ENCODE measurements at places on chromosomes 12 and 14. TPM values are rescaled to one million over a fixed set of nuclear protein-coding genes. Genes with fewer than 3 reads are reported as not detected.

Gene PROX2
- total RNA-seq: not detected

Gene OR6C74
- not detected for total RNA-seq

Gene KRT82
- not detected for total RNA-seq

Gene ADAM20
- 0.95 TPM for total RNA-seq

DNA sequence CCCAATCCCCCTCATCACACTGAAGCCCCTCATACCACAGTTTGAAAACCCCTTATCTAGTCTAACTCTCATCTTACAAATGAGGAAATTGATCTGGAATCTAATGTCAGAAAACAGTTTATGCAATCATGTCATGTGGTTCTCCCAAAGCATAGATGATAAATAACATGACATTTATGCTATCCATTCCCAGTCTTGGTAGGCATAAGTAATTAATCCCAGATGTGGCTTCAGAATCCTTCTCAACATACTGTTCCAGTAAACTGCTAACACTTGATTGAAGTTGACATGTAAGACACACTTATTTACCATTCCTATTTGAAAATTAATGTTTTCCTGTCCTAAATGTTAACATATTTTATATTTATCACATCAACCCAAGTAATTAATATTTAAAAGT lies 168.7 kb downstream of the GALC start:
- H3K27me3 ChIP-seq: no peaks in the 10 kb centered on the region
- no peak overlapping the region for H3K27ac ChIP-seq
- DNase-seq: peak; percentile 8
- no peak overlapping the region for H3K4me3 ChIP-seq
- no peaks in the 10 kb centered on the region for H3K4me1 ChIP-seq

GRCh38 chr12:4392223-4392742 lies 12.8 kb upstream of the FGF23 start:
- no peak overlapping the region for H3K4me3 ChIP-seq
- H3K27ac ChIP-seq: no peak overlapping the region
- H3K4me1 ChIP-seq: no peaks in the 10 kb centered on the region
- H3K27me3 ChIP-seq: no peaks in the 10 kb centered on the region
- no peak for DNase-seq
- H3K36me3 ChIP-seq: no peaks in the 10 kb centered on the region

DNA sequence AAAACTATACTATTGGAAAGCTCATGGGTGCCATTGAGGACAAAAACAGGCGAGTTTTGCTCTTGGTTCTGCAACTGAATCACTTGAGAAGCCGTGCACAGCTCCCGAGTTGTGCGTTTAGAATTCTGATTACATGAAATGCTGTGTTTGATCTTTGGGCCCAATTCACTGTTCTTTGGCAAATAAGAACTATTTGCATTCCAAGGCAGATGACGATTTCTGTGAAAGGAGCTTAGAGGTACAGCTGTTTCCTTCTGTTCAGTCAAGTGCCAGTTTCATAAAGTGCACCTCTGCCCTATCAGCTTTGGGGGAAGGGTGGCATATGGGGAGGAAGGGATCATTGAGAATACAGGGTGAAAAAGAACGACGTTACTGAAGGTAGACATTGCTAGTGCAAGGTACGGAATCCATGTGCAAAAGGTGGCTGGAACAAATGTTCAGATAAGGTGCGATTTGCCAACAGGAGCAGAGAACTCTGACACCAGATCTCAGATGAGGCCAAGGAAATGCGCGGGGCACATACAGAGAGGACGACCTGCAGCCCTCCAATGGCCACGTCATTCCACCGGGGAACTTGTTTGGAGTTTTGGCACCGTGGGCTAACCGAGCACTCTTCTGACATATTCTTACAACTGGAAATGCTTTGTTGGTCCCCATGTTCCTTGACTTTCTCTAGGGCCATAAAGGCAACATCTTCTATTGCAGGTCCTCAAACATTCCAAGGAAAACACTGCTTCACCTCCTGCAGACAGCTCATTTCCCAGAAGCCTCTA lies 30.1 kb downstream of the TCHP start:
- H3K27ac ChIP-seq: no peak overlapping the region
- no peak for DNase-seq
- H3K36me3 ChIP-seq: peaks cover 35% of the 10 kb centered on the region
- no peak overlapping the region for H3K4me3 ChIP-seq
- H3K4me1 ChIP-seq: no peaks in the 10 kb centered on the region
- no peaks in the 10 kb centered on the region for H3K27me3 ChIP-seq

GRCh38 chr14:90424686-90425372 lies 28.0 kb downstream of the CALM1 start:
- no peak for DNase-seq
- no peak overlapping the region for H3K27ac ChIP-seq
- H3K36me3 ChIP-seq: no peaks in the 10 kb centered on the region
- H3K27me3 ChIP-seq: peaks cover under 1% of the 10 kb centered on the region

DNA sequence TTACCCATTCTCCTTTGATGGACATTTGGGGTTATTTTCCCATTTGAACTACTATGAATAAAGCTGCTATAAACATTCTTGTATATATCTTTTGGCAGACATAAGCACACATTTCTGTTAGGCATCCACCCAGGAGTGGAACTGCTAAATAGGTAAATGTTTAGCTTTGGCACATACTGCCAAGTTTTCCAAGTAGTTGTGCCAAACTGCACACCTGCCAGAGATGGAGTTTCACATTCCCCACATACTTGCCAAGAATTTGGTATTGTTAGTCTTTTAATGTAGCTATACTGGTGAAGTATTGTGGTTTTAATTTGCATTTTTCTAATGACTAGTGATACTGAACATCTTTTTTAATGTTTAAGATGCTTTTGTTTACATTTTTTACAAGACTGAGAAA lies 201.0 kb downstream of the GXYLT1 start:
- H3K36me3 ChIP-seq: no peaks in the 10 kb centered on the region
- H3K4me1 ChIP-seq: no peaks in the 10 kb centered on the region
- no peak overlapping the region for H3K27ac ChIP-seq
- peak; percentile 61 for DNase-seq
- H3K4me3 ChIP-seq: no peak overlapping the region

DNA sequence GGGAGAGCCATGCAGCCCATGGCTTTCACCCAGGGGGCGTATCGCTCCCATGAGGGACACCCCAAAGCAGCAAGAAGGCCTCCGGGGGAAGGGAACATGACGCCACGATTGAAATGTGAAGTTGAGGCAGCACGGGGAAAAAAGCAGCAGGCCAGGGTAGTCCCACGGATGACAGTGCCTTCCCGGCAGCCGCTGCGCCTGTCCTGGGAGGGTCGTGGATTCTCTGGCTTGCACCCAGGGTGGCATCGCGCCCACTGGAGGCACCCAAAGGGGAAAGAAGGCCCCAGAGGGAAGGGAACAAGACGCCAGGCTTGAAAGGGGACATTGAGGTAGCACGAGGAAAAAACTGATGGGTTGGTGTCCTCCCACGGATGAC lies 161.6 kb upstream of the ALG10B start:
- H3K27me3 ChIP-seq: no peaks in the 10 kb centered on the region
- DNase-seq: no peak

DNA sequence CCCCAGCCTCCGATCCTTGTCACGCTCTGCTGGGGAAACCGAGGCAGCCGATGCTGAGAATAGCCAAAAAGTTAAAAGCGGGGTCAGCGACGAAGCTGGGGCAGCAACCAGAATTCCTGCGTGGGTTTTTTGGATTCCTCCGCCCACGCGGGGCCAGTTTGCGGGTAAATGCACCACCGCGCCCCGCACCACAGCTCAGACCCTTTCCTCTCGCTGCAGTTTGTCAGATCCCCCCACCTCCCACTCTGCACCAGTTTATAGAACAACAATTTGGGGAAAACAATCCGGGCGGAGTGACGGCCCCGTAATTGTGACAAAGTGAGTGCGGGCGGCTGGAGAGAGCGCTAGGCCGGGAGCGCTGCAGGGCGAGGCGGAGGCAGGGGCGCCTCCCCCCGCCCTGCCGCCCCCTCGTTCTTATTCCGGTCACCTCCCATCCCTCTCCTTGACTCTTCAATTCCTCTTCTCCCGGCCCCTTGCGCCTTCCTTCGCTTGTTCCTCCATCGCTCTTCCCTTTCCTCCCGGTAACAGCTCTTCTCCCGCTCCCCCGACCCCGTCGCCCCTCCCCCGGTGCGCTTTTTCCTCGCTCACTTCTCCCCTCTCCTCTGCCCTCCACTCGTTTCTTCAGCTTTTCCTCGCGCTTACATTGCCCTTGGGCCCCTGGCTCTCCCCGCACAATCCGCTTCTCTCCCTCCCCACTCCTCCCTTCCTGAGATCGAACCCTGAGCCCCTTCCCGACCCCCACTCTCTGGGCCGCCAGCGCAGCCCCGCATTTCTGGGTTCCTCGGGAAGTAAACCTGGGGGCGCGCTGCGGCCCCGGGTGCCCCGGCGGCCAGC lies 646 bp upstream of the DNAJC22 start:
- no peaks in the 10 kb centered on the region for H3K36me3 ChIP-seq
- no peak overlapping the region for H3K27ac ChIP-seq
- no peak for DNase-seq
- H3K4me1 ChIP-seq: peaks cover 42% of the 10 kb centered on the region
- H3K27me3 ChIP-seq: peaks cover 40% of the 10 kb centered on the region
- H3K4me3 ChIP-seq: peak overlapping the region; percentile 34

DNA sequence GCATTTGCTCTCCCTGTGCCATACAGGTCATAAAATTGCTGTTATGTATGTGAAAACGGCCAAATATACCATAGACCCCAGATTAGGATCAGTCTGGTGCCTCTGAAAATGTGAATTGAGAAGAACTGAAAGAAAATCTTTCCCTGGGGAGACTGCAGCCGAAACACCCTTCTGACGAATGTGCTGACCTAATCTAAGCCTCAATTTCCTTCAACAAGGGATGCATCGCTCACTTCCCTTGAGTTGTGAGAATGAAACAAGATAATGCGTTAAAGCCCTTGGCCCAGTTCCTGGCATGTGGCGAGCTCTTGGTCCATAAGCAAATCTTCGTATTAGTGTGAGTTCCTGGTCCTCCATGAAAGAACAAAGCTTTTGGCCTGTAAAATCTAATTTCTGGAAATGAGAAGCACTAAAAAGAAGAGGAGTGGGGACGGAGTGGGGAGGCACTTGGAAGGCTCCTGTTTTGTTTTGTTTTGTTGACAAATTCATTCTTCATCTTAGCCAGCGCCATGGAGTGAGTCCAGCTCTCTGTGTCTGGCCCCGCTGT lies 49.5 kb upstream of the RTRAF start:
- no peaks in the 10 kb centered on the region for H3K4me1 ChIP-seq
- H3K36me3 ChIP-seq: no peaks in the 10 kb centered on the region
- DNase-seq: no peak
- no peak overlapping the region for H3K4me3 ChIP-seq

DNA sequence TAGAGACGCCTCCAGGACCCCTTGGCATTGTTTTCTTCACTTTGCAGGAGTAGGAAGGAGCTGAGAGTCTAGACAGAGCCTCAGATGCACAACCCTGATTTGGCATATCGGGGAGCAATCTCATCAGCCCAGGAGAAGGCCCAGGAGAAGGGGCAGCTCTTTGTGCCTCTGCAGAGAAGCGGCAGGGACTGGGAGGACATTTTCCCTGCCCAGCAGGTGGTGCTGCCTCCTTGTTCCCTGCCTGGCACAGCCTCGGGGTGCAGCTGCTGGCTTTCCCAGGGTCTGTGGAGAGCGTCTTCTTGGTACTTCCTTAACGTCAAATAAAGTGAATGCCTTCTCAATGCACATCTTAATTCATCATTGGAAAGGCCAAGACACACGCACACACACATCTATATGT lies 419.5 kb downstream of the TMEM121 start:
- no peak for DNase-seq
- no peak overlapping the region for H3K27ac ChIP-seq
- H3K4me1 ChIP-seq: no peaks in the 10 kb centered on the region
- H3K4me3 ChIP-seq: no peak overlapping the region
- H3K27me3 ChIP-seq: no peaks in the 10 kb centered on the region
- H3K36me3 ChIP-seq: no peaks in the 10 kb centered on the region

- H3K4me1 ChIP-seq: peaks cover 11% of the 10 kb centered on the region
- no peak overlapping the region for H3K4me3 ChIP-seq
- H3K27me3 ChIP-seq: no peaks in the 10 kb centered on the region
- H3K36me3 ChIP-seq: no peaks in the 10 kb centered on the region
Observed at GRCh38 chr14:69666690-69667211, 55.4 kb downstream of the SUSD6 start.

GRCh38 chr14:93010522-93011140 lies 87.7 kb downstream of the CHGA start:
- no peaks in the 10 kb centered on the region for H3K27me3 ChIP-seq
- peaks cover 37% of the 10 kb centered on the region for H3K4me1 ChIP-seq
- H3K27ac ChIP-seq: no peak overlapping the region
- H3K36me3 ChIP-seq: no peaks in the 10 kb centered on the region
- H3K4me3 ChIP-seq: no peak overlapping the region
